ENCODE measurements at places on chromosomes 2 and 18. TPM values are rescaled to one million over a fixed set of nuclear protein-coding genes. Genes with fewer than 3 reads are reported as not detected.

The CRYBA2 gene
- not detected for total RNA-seq

The CNGA3 gene
- total RNA-seq: not detected

The RND3 gene
- not detected for total RNA-seq

The GKN2 gene
- not detected for total RNA-seq

DNA sequence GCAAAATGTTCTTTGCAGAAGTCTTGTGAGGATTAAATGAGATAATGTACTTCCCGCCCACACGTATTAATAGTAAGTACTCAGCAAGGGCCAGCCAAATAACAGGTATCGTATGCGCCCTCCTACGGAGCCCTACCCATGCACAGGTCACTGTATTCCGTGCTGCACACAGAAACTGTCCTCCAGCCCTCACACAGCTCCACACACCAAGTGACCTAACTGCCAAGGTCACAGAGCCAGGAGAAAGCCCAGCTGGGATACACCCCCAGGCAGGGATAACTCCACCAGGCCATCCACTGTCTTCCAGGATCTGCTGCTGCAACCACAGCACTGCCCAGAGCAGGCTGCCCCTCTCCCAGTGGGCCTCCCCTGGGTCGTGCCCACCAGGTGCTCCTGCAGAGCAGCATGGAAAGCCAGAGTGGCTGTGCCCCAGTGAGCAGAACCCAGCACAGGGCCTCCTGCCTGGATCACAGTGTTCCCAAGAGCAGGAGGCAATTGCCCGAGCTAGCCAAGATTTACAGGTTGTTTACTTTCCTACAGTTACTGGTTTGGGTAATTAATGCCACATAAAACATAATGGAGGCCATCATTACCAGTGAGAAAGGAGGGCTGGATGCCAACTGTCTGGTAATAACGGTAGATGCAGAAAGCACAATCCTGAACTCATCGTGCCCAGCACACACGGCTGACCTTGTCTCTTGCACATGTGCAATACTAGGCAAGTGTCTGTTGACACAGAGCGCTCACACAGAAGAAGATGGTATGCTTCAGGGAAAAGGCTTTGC lies 24.4 kb downstream of the TFCP2L1 start:
- DNase-seq: no peak

GRCh38 chr2:27307545-27308358 lies 493 bp downstream of the UCN start:
- DNase-seq: no peak

DNA sequence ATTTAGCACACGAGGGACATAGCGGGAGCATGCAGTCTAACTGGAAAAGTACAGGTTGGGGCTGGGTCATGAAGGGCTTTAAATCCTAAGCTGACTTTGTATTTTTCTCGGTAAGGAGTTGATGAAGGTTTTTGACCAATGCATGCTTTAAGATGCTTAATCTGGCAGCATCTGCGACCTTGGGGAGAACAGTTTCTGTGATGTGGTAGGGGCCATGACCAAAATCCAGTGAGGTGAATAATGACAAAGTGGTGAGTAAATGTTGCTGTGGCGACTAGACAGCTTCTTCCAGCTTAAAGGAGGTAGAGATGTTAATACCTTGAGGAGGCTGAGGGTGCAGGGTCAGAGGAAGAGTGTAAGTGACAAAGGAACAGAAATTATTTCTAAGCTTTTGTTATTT lies 174.6 kb upstream of the ALPP start:
- no peak for DNase-seq

Measured in activated naive CD4-positive, alpha-beta T cell treated with anti-CD3 and anti-CD28 coated beads, Interleukin-2, amount 50 U/mL, for 72 hours (primary cell).